AG10803 (cell line): ENCODE measurements at places on chromosomes 11 and 22.

GRCh38 chr11:27370374-27370773, 7.4 kb upstream of the CCDC34 start:
- no peak for DNase-seq

DNA sequence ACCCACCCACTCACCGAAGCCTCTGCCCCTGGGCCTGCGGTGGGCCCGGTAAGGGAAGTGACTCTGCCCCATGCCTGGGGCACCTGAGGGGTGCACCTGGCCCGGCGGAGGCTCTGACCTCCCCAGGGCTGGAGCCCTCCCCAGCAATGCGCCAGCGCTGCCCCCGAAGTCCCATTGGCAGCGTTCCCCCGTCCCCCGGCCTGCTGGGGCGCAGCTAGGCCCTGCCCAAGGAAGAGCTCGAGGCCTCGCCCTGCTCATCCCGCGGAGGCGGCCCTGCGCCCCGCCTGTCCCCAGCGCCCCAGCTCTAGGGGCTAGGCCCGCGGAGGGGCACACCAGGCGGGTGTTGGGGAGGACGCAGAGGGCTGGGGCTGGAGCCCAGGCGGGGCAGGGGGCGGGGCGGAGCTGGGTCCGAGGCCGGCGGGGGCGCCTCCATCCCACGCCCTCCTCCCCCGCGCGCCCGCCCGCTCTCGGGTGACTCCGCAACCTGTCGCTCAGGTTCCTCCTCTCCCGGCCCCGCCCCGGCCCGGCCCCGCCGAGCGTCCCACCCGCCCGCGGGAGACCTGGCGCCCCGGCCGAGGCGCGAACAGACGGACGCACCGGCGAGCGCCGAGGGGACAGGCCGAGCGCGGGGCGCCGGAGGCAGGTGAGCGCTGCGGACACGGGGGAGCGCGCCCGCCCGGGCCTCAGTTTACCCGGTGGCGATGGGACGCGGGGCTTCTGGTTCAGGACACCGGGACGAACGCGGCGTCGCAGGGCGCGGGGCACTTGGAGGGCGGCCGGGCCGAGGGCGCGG, at the start of gene EPS8L2:
Gene EPS8L2, plus strand, starts transcription at position 586 of the 793 bp plus-strand sequence. CDS start 3,177 bp downstream, outside the sequence.
- DNase-seq, result no peak

DNA sequence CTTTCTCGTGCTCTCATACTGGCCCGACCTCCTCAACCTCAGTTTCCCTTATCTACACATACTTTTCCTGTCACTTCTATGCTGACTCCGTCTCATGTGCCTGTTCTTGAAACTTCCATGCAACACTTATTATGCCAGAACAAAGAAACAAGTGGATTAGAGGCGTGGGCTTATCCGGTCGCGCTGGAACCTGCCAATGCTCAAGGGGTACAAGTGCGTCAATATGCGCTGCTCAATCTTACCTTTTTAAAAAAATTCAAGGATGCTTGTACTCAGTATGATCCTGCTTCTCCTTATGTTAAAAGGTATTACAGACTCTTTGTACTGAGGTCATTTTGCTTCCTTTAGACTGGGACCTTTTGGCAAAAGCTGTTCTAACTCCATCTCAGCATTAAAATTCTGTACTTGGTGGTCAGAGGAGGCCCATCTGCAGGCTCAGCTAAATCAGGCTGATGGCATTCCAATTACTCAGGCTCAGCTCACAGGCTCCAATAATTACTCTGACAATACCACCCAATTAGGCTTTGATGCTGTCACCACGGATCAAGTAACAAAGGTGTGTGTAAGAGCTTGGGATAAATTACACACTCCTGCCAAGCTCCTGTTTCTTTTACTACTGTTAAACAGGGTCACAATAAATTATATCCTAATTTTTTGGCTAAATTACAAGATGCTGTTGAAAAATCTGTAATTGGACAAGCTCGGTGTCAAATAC, 26.3 kb upstream of the ALDH3B2 start:
- DNase-seq, result no peak

DNA sequence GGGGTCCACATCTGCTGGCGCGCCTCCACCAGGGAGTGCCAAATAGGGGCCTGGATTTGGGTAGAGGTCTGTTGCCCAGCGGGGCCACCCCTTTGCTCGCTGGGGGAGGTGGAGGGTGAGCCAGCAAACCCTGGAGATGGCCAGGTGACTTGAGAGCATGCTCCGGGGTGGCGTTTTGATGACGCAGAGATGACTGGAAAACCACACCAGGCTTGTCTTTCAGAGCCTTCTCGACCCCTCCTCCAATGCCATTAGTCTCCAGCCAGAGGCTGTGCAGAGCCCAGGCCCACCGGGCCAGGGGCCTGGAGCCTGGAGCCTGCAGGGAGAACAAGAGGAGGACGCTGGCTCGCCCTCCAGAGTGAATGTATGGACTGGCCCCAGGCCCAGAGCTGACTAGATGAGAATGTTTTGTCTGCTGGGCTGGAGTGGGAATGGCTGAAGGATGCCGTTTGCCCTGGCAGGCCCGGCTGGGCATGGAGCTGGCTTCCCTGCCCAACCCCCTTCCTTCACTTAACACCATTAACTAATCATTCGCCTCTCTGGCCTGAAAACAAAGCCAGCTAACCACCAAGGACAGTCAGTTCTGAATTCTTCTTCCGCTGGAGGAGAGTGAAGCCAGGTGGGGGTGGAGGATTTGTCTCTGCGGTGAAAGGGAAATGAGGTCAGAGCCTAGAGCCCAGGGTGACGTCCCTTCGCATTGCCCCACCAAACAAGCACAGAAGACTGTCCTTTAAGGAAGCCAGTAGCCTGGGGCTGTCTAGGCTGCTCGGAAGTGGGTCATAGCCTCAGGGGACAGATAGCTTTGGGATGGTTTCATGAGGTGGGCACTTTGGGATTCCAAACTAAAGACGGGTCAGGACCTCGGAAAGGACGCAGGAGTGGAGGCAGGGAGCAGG, 1.6 kb upstream of the MCAM start:
- DNase-seq, result peak; percentile 60

GRCh38 chr11:112297248-112297866, 36.7 kb upstream of the PLET1 start:
- no peak for DNase-seq

DNA sequence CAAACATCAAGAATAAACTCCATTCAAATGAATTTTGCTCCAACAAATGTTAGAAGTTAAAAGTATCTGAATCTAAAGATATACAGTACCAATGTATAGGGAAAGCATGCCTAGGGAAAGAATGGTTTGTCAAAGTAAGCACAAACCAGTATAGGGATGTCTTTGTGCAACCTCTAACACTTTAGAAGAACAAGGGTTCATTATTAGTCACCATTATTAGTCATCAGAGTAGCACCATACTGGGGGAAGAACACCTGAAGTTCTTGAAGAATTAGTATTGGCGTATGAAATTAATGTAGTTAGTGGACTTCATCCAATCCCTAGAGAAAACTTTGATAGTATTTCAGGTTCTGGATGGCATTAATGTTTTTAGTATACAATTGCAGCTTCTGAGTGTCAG, 943.7 kb downstream of the METTL15 start:
- no peak for DNase-seq

- no peak for DNase-seq
Measured at GRCh38 chr11:105183426-105183825, 43.9 kb upstream of the CARD18 start.

DNA sequence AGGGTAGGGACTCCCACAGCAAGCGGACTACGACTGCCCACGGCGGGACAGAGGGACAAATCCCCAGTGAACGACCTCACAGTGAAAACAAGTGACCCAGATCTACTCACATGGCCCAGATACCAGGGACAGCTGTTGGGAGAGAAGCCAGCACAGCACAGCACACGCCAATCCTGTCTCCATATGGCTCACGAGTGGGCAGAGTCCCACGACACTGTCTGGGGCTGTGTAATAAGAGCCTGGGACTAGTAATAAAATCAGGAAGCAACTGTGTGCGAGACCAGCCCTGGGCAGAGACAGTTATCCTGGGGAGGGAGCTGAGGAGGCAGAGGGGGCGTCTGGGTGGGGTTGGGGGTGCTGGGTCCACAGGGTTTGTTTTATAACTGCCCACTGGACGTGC, 385.0 kb downstream of the CTTN start:
- peak; percentile 2 for DNase-seq

DNA sequence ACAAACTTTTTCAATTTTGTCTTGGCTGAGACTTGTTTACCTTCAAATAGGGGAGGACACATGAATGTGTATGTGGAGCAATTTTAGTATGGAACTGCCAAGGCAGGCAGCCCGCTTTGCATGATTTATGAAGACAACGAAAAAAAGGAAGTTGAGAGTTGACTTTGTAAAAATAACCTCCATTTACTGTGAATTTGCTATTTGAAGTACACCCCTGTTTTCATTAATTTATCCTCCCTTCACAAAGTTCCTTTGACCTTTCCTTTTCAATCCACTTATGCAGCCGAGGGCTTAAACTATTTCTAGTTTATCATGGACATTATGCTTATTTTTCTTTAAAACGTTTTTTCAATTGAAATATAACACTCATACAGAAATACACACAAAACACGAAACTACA, 369.6 kb upstream of the CADM1 start:
- no peak for DNase-seq

- no peak for DNase-seq
Measured at GRCh38 chr11:116786966-116787365, 857 bp downstream of the ZPR1 start.

DNA sequence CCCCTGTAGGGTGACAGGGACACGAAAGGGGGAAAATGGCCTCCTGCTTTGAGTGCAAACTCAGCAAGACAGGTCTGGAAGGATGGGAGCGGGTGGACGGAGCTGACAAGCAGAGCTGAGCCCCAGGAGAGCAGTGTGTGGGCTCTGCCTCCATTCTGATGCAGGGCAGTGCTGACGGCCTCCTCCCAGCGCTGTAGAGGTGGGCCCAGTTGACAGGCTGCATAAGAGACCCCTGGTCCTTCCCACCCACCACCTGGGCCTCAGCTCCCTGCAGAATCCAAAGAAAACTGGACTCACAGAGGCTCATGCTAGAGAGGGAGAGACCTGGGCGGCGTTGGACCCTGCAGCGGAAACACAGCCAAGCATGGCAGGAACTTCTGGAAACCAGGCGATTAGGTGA, 1113.4 kb downstream of the BRD1 start:
- DNase-seq, result no peak

DNA sequence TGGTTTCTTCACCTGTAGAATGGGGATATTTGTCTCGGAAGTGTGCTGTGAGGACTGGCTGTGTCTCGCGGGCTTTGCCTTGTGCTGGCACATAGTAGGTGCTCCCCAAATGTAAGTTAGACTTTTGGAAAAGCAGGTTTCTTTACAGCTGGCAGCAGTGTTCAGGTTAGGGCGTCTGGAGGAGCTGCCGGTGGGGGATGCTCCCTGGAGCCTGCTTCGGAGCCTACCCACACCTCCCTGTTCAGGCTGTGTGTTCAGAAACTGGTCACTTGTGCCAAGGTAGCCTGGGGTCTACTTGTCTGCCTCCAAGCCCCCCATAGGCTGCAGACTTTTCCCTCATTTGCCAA, 60.0 kb downstream of the OTOG start:
- no peak for DNase-seq

DNA sequence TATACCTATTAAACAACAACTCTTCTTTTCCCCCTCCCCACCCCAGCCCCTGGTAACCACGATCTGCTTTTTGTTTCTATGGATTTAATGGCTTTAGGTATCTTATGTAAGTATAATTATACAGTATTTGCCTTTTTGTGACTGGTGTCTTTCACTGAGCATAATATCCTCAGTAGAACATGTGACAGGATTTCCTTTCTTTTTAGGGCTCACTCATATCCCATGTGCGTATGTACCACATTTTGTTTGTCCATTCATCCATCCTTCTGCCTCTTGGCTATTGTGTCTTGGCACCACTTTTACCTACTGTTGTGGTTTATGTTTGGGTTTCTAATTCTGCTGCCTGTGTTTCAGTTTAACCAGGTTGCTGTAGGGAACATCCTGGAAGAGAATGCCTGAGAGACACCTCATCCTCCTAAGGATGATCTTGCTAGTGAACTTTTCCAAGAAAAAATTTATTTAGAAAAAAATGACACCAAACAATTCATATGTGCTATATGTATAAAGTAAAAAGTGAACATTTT, 77.6 kb upstream of the SESN3 start:
- DNase-seq, result no peak
